Stimulated activated CD8-positive, alpha-beta memory T cell treated with anti-CD3 and anti-CD28 coated beads, Interleukin-2, amount 100 ng/mL, for 1 hour (primary cell): ENCODE measurements at places on chromosomes 5 and 9.

DNA sequence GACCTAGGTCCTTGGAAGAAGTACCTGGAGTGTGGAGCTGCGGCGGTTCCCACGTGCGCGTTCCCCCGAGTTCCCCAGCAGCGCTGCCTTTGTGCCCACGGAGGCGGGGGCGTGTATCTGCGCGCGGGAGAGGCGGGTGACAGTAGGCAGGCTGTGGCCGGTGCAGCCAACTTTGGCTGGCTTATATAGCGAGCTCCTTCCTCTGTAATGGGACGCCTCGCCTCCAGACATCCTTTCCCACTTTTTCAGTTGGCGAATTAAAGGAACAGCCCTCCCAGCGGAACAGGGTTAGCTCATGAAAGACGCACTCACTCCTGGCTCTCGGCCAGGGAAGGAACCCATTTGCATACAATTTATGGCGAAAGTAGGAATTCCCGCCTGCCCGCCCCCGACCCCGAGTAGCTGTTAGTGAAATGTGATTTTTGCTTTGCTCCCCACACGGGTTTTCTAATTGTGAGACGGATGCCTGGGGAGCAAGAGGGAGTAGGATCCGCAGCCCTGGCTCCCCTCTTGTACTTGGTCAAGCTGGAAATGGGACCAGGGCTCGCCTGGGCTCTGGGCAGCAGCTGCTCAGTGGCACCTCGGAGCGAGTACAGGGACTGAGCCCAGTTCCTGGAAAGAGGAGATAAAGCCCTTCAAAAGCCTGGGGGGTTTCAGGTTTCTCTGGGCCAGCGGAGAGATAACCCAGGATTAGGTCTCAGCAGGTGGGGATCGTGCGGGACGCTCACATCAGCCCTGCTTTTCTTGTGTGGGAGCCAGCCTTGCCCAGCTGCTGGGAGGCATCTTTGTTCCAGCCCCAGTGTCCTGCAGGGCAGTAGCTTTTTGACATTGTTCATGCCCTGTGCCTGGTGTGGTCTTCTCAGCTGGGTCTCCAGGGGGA, at the start of gene TNC:
Gene TNC, minus strand, starts transcription at position 159 of the 880 bp plus-strand sequence. CDS start 27,139 bp downstream, outside the sequence.
- no peak for DNase-seq

- DNase-seq: no peak
Measured at GRCh38 chr5:57844410-57844809, 361.8 kb upstream of the ACTBL2 start.

GRCh38 chr9:84875193-84875592, 205.7 kb downstream of the NTRK2 start:
- no peak for DNase-seq

GRCh38 chr5:174636094-174636493, 88.3 kb upstream of the MSX2 start:
- DNase-seq: no peak

DNA sequence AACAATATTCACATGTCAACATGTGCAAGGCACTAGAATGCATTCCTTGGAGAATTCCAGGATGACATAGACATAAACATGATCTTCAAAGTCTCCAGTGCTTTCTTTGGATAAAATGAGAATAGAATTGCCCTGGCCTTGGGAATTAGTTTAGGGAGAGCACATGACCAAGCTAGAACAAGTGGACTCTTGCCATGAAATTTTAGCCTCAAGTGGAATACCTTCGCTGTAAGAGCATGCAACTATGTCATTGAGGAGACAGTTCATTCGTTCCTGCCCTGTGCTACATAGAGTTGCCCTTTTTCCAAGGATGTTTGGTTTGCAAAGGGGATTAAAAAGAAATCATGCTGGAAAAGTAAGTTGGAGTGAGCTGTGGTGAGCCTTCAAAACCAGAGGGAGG, 42.7 kb downstream of the ZFAND5 start:
- no peak for DNase-seq

- no peak for DNase-seq
Measured at GRCh38 chr5:103923616-103924168, 361.1 kb upstream of the NUDT12 start.

DNA sequence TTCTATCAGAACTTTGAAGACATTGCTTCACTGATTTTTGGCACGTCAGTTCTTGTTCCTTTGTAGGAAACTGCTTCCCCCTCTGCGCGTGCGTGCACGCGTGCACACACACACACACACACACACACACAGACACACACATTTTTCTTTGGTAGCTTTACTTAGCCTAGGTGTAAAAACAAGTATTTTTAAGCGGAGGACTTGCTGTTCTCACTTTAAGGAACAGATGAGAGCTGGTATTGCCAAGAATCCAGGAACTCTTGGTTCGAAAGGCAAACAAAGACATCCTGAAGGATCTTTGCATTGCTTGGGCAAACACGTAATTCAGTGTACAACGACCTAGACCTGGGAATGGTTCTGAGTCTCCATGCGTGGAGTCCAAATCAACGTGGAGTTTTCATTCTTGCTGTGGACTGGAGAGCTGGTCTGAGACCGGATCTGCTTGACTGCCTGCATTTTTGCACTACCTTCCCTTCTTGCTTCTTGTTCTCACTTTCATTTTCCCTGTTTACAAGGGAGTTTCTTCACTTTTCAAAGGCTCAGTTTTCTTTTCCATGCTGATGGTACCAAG, 8.2 kb downstream of the TMEM268 start:
- DNase-seq: no peak

GRCh38 chr5:100706776-100707175, 171.6 kb downstream of the FAM174A start:
- DNase-seq: no peak

DNA sequence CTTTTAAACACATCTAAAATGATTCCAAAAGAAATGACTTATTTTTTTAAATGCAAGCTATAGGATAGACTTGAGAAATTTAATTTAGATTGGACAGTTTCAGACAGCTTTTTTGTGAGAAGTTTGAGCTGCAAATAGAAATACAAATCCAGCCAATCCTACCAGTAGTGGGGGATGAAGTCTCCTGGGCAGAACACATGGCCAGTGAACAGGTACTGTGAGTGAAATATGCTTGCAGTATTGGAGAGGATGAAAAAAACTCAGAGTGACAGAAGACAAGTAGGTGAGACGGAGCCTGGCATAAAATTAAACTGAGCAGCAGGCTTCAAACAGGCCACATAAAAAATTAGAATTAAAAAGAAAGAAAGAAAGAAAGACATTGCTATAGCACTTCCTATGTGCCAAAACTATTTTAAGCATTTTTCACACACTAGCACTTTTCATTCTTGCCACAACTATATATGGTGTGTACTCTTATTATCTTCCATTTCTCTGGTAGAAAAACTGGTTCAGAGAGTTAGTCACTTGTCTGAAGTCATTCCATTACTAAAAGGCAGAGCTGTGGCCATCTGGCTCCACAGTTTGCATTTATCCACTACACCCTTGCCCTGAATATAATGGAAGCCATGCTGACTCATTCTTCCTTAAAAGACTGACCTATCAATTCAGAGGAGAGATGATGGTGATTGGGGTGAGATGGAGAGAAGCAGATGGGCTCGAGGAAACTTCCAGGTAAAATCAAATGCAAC, 310.2 kb upstream of the CTNND2 start:
- DNase-seq: no peak

- no peak for DNase-seq
Measured at GRCh38 chr9:116423149-116423548, 264.0 kb upstream of the TRIM32 start.

DNA sequence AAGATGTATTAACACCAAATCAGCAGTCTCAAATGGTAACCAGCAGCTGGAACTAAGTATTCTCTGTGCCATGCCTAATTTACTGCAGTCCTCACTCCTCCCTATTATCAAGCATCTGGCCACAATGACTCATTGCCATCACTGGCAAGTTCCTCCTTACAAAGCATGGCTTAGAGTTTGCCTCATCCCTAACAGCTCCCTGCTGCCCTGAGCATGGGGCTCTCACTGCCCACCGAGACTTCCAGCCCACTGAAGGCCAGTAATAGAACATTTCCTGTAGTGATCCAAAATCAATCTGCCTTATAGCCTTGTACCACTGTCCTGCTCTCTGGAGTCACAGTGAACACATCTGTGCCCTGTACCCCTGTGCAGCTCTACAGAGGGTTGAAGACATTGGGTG, 211.9 kb upstream of the TRIM32 start:
- no peak for DNase-seq

DNA sequence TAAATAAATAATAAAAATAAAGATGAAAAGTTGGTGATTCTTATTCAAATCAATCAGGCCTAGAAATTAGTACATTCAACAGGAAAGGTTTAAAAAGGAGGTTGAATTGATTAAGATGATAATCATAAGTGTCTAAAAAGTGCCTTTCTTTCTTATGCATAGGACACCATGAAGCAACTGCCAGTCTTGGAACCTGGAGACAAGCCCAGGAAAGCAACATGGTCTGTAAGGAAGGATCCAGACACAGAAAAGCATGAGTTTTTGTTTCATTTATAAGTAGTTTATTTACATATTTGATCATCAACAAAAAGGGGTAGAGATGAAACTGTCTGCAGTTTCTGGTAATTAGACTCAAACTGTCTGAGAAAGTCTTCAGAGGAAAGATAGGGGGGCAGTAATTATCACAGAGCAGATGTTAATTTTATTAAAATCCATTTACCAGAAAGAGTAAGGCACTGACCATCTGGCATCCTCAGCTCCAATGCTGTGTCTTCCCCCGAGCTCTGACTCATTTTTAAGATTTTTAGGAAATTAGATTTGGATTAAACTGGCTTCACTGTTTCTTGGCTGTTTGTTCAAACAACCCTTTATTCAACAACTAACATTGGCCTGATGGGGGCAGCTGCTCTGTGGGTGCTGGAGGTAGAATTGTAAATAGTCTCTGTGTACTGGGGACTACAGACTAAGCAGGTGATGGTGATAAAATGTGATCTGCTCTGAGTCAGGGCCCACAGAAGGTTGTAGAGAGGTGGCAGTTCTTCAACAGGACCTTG, 2.7 kb downstream of the RABEPK start:
- DNase-seq: no peak

DNA sequence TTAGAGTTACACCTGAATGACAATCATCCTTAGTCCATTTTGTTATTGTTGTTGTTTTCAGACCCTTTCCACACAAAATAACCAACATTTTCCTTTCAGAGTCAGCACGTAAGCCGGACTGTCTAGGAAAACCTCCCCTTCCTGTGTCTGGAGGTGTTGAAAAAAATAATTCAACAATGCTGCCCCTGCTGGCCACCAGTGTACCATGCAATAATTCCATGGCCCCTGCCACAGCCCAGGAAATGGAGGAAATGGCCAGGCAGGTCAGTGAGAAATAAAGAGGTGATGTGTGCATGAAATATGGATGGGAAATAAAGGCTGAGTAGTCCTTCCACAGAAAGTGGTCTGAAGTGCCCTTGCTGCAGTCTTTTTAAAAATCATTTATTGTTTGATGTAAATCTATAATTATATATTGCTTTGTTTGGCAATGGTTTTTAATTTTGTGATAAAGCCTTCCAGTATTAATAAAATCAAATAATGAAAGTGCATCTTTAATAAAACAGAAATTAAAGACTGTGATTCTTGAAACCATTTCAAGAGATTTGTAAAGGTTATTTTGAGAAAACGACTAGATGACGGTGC, 152.8 kb upstream of the PAPPA start:
- DNase-seq: no peak

DNA sequence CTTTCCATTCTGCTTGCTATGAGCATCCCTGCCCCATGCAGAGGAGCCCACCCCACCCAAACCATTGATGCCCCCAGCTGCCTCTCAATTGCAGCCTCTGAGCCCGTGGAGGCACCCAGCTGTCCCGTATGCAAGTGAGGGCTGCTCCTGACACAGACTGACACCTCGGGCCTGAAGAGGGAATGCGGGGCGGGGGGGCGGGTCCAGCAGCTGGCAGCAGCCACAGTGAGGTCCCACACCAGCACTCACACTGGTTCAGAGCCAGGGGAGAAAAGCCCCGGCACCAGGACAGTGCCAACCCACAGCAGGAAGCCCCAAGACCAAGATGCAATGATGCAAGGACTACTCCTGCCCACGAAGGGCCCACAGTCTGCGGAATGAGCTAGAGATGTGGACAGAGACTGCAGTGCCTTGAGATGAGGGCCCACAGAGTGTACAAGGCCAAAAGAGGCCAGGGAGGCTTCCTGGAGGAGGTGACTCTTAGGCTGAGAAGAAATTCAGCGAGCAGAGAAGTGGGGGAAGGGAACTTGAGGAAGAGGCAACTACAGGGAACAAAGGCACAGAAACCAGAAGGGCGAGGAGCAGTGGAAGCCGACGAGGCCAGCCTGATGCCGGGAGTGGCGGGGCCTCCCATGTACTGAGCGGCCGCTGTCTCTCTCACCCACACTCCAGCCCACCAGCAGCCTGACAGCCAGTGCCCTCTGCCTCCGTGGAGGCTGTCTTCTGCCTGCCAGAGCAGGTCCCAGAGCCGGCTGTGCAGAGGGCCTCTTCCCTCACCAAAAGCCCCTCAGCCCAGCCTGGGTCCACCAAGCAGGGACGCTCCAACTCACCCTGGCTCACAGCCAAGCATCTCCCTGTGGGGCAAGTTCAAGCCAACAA, 9.2 kb downstream of the EEIG1 start:
- no peak for DNase-seq

- no peak for DNase-seq
Measured at GRCh38 chr5:93589152-93589828, 6.3 kb downstream of the NR2F1 start.

DNA sequence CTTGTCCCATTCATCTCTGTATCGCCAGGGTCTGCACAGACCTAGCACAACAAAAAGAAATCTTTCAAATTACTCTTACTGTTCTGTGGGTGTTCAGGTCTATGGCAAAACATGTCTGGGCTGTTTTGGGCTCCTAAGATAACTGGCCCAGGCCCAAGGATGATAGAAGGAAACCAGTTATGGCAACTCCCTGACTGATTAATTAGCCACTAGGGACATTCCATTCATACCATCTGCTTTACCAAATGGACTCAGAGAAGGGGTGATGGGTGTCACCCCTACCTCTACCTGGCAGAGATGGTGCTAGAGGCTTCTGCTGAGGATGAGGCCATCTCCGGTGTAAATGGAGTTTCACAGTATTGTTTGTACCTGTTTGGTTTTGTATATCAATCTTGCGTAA, 1.9 kb downstream of the SLC31A2 start:
- no peak for DNase-seq

- DNase-seq: no peak
Measured at GRCh38 chr9:122374885-122375420, 4.1 kb downstream of the PTGS1 start.

GRCh38 chr9:124182741-124183140, 75.0 kb upstream of the NEK6 start:
- DNase-seq: no peak

GRCh38 chr9:27384262-27385014, 87.5 kb upstream of the EQTN start:
- no peak for DNase-seq

DNA sequence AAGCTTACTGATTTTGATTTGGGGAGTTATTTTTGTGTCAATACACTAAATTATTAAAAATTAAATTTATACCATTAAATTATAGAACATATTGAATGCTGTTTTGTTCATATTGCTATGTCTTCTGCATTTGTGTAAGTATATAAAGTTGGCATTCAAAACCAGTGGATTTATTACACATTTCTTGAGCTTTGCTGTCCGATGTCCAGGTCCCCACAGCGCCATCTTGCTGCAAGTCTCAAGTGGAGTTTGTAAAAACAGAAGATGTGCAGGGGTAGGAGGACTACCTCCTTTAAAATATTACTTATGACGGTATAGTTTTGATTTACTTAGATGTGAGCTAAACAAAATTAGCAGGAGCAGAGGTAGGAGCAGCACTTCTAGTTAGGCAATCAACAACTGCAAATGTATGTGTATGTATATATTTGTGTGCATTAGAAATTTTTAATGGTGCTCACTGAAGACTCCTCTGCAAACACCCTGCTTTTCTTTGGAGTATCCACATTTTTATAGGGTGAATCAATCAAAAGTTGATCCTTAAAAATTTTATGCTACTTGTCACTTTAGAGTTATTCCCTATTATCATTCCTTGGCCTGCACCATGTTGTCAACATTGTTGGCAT, 37.4 kb downstream of the CPEB4 start:
- peak; percentile 4 for DNase-seq
